Fibroblast of the conjunctiva (primary cell): ENCODE measurements at places on chromosomes 5 and 9.

DNA sequence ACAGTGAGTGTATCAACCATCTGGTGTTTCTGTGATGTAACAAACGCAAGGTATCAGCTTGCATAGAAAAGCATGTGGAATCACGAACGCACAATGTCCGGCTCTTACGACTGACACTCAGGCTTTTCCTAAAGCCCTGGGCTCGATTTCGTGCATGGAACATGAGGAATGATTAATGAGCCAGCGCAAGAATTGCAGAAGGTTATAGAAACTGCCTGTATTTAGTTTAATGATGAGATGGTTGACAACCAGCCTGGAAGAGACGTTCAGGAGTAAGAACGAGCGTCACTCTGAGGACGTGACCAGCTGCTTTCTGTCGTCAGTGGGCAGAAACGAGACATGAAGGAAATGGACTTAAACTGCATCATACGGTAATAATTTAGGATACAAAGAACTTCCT lies 497.6 kb downstream of the IRX1 start:
- DNase-seq: no peak

- no peak for DNase-seq
Observed at GRCh38 chr9:13791816-13792215, 512.3 kb upstream of the MPDZ start.

DNA sequence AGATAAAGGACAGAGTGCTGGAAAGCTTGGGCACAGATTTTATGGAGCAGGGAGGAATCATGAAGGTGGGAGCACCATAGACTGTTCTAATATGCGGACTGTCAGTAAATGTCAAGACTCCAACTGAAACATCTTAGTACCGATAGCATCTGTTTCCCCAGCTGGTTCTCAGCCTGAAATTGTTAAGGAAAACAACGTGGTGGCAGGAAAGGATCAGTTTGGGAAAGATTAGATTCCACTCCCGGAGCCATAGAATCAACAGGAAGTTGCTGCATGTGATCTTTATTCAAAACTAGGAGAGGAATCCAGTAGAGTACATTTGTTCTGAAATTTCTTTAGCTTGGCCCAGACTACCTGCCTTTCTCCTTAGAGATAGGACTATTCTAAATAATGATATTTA lies 559.1 kb downstream of the CSNK1G3 start:
- DNase-seq: no peak

- no peak for DNase-seq
Observed at GRCh38 chr5:163712011-163712410, 206.6 kb downstream of the MAT2B start.

DNA sequence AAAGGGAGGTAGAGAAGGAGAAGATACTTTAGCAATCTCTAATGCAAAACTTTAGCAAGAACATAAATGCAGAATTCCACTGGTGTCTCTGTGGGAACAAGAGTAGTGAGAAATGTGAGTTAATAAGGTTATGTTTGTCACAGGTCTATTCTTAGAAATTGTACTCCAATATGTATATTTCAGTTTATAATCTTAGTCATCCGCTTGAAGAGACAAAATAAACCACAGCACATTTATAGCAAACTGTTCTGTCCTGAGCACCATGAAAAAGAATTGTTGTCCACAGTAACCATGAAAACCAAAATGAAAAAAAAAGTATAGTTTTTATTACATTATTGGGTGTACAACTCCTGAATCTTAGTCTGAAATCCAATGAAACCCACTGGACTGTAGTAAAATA lies 93.6 kb upstream of the TSLP start:
- DNase-seq: no peak

DNA sequence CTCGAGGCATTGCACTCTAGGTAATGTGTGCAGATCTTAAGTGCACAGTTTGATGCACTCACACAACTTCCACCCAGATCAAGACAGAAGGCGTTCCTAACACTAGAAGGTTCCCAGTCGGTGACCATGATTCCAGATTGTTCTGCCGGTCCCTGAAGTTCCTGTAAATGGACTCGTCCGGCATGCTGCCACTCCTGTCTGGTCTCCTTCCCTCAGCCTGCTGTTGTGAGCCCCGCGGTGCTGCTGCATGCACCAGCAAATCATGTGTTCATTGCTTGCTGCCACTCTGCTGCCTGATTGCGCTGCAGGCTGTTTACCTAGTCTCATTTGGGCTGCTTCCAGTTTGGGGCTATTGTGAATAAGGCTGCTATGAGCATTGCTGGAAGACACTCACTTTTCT lies 11.5 kb downstream of the STKLD1 start:
- no peak for DNase-seq

DNA sequence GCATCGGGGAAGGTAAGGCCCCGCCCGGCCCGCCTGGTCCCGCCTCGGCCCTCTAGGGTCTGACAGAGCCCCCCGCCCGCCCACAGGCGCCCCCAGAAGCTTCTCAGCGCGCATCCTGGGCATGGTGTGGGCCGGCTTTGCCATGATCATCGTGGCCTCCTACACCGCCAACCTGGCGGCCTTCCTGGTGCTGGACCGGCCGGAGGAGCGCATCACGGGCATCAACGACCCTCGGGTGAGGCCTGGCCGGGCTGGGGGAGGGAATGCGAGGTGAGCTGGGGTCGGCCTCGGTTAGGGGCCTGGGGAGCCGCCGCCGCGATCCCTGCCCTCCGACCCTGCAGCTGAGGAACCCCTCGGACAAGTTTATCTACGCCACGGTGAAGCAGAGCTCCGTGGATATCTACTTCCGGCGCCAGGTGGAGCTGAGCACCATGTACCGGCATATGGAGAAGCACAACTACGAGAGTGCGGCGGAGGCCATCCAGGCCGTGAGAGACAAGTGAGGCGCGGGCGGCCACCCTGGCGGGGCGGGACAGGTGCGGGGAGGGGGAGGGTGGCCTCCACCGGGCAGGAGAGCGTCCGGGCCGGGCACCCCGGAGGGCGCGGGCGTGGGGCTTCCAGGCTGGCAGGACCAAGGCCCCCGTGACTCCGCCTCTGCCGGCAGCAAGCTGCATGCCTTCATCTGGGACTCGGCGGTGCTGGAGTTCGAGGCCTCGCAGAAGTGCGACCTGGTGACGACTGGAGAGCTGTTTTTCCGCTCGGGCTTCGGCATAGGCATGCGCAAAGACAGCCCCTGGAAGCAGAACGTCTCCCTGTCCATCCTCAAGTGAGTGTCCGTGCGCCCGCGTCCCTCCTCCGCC lies 7.1 kb downstream of the LRRC26 start:
- DNase-seq: no peak

GRCh38 chr9:83535736-83536135 lies 2.5 kb downstream of the FRMD3 start:
- no peak for DNase-seq

- no peak for DNase-seq
Observed at GRCh38 chr9:37929441-37929895, 25.5 kb upstream of the SLC25A51 start.

DNA sequence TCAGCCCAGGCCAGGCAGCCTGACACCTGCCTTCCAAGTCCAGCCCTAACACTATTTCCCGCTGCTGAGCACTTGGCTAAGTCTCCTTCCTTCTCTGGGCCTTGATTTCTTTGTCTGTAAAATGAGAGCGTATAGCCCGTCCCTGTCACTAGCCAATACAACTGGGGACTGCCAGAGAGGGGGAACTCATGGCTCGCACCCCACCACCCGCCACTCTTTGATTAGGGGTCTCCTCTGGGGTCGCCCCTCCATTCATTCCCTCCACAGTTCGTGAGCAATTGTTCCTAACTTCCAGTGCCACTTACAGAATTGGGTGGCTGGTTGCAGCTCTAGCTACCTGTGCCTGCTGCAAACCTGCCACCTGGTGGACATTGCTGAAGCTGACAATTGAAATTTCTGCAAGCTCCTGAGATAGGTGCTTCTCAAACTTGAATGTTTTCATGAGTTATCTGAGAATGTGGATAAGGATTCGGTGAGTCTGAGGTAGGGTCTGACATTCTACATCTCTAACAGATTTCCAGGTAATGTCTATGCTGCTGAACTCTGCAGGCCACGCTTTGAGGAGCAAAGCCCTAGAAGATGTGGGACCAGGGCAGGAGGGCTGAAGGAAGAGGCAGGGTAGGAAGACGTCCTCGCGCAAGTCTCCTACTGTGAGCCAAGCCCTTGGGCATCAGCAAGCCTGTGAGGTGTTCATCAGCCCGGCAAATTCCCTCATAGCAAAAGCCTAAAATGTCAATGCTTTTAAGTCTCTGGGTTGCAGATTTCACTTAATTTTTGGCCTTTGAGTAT lies 13.3 kb upstream of the RECK start:
- DNase-seq: peak; percentile 62

GRCh38 chr5:132020568-132021339 lies 9.3 kb upstream of the ACSL6 start:
- no peak for DNase-seq
